ENCODE measurements at places on chromosomes 2 and 18.

GRCh38 chr18:50218432-50219197 lies 23.7 kb upstream of the MYO5B start:
- no peak overlapping the region for H3K27ac ChIP-seq
- DNase-seq: no peak
- no peaks in the 10 kb centered on the region for H3K4me1 ChIP-seq

DNA sequence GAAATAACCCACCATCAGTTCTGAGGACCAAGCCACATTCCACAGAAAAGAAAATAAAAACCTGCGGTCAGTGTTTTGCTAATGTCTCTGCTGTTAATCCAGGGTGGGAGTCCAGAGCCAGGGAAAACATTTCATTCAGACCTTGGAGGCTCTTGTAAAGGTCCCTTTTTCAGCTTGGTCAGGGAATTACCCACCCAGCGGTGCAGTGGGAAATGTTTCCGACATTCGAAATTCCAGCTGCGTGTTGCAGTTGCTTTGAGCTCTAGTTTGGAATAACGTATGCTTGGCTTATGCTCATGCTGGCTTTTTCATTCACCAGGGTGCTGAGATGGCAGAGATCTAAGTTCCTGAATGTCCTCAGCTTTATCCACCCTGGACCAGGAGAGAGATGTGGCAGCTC lies 219.1 kb downstream of the TRIB2 start:
- H3K36me3 ChIP-seq: no peaks in the 10 kb centered on the region
- DNase-seq: no peak
- no peaks in the 10 kb centered on the region for H3K27me3 ChIP-seq
- H3K4me1 ChIP-seq: no peaks in the 10 kb centered on the region
- H3K27ac ChIP-seq: peak overlapping the region; percentile 41

DNA sequence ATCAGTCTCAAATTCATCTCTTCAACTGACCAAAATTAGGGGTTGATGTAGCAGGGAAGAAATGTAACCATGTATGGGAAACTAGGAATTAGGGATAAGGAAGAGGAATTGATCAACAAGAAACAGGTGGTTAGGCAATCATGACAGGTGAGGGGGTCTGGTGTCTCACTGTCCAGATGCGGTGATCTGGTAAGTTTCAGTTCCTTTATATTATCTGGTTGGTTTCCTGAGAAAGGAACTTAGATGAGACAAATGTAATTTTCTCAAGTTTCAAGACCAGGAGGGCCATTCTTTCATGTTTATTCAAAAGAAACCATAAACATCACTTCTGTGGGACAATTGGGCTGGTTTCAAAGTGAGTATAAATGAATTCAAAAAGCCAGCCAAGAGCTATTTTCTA lies 306.2 kb upstream of the KCNJ3 start:
- no peaks in the 10 kb centered on the region for H3K36me3 ChIP-seq
- no peaks in the 10 kb centered on the region for H3K4me1 ChIP-seq
- no peak for DNase-seq
- H3K4me3 ChIP-seq: no peak overlapping the region
- H3K27me3 ChIP-seq: no peaks in the 10 kb centered on the region

DNA sequence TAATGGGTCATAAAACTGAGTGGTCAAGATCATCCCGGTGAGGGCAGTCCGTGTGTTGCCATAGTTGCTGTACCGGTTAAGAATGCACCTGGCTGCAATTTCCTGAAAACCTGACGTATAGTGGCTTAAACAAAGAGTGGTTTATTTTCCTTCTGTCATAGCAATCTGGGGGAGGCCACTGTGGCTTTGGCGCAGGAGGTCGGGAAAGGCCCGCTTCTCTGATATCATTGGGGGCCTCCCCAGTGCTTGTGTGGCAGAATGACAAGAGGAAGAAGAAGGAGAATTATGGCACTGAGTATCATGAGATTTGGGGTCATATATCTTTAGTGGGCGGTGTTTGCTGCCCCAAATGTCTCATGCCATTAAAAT lies 4.4 kb downstream of the C2orf92 start:
- H3K36me3 ChIP-seq: no peaks in the 10 kb centered on the region
- DNase-seq: no peak
- no peak overlapping the region for H3K4me3 ChIP-seq
- H3K27me3 ChIP-seq: no peaks in the 10 kb centered on the region
- H3K4me1 ChIP-seq: no peaks in the 10 kb centered on the region
- H3K27ac ChIP-seq: no peak overlapping the region

DNA sequence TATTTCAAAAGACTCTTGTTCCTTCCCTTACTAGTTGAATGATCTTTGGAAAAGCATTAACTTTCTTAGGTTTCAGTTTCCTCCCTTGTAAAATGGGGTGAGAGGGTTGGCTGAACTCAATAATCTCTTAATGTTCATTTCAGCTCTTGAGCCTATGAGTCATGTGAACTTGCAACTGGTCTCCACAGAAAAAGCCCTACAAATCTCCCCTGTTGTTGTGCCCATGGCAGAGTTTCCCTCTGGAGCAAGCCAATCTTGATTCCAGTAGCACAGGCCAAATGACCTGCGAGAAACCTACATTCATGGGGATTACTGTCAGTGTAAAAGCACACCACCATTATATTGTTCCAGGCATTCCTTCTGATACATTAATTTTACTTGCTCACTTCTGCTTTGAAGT lies 388.9 kb downstream of the ALK start:
- H3K4me1 ChIP-seq: peaks cover 6% of the 10 kb centered on the region
- H3K4me3 ChIP-seq: no peak overlapping the region
- no peaks in the 10 kb centered on the region for H3K27me3 ChIP-seq
- H3K36me3 ChIP-seq: no peaks in the 10 kb centered on the region
- DNase-seq: no peak

DNA sequence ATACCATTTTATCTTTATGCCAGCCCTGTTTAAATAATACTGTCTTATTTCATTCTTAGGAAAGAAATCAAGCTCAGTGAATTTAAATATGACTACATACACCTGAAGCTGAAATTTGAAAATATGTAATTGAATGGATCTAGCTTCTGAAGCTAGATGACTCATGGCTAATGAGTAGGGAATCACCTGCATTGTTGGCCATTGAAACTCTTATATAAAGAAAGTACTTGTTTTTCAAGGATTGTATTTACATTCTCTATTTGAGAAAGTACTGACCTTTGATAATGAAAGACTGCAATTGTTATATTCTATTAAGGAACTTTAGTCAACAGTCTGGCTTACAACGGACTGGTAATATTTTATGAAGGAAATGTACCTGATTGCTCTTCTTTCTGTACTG lies 346.7 kb upstream of the LRATD1 start:
- H3K36me3 ChIP-seq: no peaks in the 10 kb centered on the region
- no peak overlapping the region for H3K27ac ChIP-seq
- H3K27me3 ChIP-seq: no peaks in the 10 kb centered on the region
- no peak for DNase-seq
- H3K4me3 ChIP-seq: no peak overlapping the region

DNA sequence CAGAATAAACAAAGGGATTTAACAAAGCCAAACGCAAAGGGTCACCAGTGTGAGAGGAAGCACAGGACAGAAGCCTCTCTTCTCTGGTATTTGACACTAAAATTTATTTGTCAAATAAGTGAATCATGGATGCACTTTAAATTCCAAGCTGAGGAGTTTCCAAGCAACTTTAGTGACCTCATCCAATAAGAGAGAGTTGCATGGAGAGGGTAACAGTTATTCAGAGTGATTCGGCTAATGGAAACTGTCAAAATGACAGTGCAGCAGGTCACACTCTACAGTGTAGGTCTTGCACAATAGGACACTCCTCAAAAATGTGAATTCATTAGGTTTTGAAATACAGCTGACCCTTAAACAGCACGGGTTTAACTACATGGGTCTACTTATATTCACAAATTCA lies 103.9 kb upstream of the ACVR1C start:
- H3K27me3 ChIP-seq: no peaks in the 10 kb centered on the region
- H3K4me1 ChIP-seq: no peaks in the 10 kb centered on the region
- no peak overlapping the region for H3K4me3 ChIP-seq
- no peak for DNase-seq
- H3K36me3 ChIP-seq: peaks cover 99% of the 10 kb centered on the region

GRCh38 chr2:204023088-204023487 lies 86.5 kb downstream of the ICOS start:
- no peak overlapping the region for H3K27ac ChIP-seq
- H3K36me3 ChIP-seq: no peaks in the 10 kb centered on the region
- DNase-seq: no peak
- H3K27me3 ChIP-seq: no peaks in the 10 kb centered on the region
- H3K4me1 ChIP-seq: no peaks in the 10 kb centered on the region
- no peak overlapping the region for H3K4me3 ChIP-seq

DNA sequence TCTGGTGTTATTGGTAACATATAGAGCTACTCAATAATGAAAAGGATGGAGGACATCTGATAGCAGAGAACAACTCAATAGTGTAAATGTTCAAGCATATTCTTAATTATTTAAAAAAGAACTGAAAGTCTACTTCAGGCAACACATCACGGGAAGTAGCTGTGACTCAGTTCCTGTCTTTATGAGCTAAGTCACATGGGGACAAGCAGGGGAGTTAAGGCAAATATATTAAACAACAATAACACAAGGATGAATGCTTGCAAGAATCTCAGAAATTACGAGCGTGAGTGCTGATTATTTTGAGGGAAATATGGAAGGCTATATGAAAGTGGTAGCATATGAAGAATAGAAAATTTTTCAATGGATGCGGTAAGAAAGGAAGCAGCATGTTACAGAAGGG lies 4.0 kb upstream of the HNMT start:
- H3K27me3 ChIP-seq: no peaks in the 10 kb centered on the region
- H3K4me1 ChIP-seq: peaks cover 7% of the 10 kb centered on the region
- H3K36me3 ChIP-seq: no peaks in the 10 kb centered on the region
- peak overlapping the region; percentile 12 for H3K27ac ChIP-seq
- H3K4me3 ChIP-seq: no peak overlapping the region

All from tibial nerve (tissue), 4 donors.